Femur (tissue), 1 donor: ENCODE measurements at places on chromosomes 7 and 10.

DNA sequence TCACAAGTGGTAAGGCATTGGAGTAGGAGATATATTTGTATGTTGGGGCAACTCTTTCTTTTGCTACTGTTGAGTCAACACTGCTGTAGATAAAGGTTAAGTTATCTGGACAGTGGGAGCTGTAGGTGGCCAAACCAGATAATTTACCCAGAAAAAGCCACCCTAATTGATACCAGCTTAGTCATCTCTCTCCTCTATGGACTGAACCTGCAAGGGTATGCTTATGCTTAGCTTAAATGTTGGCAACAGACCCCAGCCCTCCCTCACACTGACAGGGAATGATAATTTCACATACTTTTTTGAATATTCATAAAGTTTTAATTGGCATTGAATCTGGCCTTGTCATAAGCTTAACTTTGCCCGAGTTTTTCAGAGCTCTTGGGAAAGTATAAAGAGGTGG, 66.3 kb downstream of the CREB5 start:
- no peak for DNase-seq

- DNase-seq, result no peak
Observed at GRCh38 chr10:109259293-109259692, 664.0 kb downstream of the XPNPEP1 start.

GRCh38 chr7:66626331-66626934, 2.2 kb upstream of the KCTD7 start:
- no peak for DNase-seq

- no peak for DNase-seq
Observed at GRCh38 chr10:126104767-126105166, 208.4 kb downstream of the FANK1 start.

GRCh38 chr7:17408245-17408903, 109.9 kb downstream of the AHR start:
- DNase-seq, result peak; percentile 21

DNA sequence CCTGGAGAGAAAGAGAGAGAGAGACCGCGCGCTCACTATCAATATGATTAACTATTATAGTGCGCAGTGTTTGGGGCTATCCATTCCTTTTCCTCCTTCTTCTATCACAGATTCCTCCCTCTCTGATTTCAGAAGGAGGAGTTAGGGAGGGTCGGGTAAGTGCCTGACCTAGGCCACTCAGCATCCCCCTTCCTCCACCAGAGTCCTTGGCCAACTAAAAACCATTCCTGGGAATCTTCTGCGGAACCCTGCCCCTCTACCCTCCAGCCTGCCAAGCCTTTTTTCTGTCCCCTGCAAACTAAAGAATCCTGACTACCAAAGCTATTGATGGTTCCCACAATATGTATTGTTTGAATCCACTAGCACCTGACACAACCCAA, 256.2 kb upstream of the NFE2L3 start:
- DNase-seq, result no peak

DNA sequence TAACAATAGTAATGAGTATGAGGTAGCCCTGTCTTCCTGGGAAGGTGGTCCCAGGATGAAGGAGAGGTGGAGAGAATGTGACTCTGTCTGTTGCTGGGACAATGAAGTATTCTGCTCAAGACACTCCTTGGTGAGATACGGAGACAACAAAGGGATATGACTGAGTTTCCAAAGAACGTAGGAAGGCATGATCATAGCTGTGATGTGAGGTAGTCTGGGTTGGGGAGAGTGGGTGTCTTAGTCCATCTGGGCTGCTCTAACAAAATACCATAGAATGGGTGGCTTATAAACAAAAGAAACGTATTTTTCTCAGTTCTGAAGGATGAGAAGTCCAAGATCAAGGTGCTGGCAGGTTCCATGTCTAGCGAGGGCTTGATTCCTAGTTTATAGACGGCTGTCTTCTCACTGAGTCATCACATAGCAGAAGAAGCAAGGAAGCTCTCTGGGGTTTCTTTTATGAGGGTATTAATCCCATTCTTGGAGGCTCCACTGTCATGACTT, 84.9 kb upstream of the RHOBTB1 start:
- no peak for DNase-seq

DNA sequence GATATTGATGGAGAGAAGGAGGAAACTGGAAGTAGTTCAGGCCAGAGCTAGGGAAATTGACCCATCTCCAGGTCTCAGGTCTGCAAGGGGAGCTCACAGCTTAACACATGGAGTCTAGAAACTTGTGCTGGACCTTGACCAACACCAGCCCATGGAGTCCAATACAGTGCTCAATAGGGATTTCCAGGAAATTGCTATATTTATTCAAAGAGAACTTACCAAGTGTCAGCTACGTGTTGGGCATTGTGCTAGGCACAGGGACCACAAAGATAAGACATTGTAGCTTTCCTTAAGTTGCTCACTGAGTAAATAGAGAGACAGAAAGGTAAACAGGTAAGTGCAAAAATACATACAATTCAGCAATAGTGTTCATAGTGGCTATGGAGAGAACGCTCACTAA, 72.7 kb upstream of the ATRNL1 start:
- no peak for DNase-seq

DNA sequence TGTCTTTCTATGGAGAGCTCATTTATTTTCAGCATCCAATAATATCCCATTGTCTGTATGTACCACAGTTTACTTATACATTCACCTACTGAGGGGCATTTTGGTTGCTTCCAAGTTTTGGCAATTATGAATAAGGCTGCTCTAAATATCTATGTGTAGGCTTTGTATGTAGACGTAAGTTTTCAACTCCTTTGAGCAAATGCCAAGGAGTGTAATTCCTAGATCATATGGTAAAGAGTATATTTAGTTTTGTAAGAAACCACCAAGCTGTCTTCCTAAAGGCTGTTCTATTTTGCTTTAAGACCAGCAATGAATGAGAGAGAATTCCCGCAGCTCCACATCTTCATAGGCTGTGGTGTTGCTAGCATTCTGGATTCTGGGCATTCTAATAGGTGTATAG, 259.8 kb downstream of the DIP2C start:
- no peak for DNase-seq

DNA sequence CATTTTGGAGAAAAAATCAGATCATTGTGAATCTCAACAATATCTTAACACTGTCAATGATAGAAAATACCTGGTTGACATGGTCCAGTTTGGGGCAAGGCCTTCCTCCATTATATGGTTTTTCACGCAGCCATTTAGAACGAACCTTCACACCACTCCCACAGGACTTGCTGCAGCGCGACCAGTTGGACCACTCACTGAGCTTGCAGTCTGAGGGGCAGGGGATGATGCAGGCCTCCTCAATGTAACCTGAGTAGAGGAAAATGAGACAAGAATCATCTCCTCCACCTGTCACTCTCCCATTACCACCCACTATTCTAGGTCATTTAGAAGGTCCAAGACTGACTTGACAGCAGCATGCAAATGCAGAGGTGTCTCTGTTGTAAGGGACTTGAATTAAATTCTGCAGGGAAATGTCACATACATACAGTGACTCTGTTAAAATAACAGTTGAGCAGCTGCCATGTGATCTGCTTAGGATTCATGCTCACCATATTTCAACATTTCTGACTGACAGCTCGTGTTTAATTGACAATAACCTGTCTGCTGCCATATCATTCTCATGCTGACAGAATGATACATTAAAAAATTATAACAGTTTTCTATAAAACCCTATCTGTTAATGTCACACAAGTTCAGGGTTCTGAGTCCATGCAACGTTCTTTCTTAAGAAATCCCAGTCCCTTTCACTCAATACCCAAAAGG, 403.0 kb downstream of the THSD7A start:
- no peak for DNase-seq

GRCh38 chr7:144969787-144970186, 133.9 kb upstream of the TPK1 start:
- DNase-seq, result no peak

GRCh38 chr10:112243713-112244112, 39.5 kb upstream of the TECTB start:
- DNase-seq, result no peak

GRCh38 chr10:29473087-29473356, 161.7 kb downstream of the SVIL start:
- no peak for DNase-seq

DNA sequence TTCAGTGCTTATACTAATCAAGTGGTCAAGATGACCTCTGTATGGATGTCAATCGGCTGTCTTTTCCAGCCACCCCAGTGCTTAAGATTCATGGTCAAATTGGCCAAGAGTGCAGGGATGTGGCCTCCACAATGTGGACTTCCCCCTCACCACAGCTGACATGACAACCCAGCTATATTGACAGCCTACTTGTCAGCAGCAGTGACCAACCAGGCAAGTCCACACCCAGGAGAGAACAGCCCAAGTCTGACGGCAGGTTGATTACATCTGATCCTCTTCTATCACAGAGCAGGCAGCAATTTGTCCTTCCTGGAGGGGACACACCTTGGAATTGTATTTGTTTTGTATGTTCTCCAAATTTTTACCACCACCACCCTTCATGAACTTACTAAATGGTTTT, 8.2 kb upstream of the ERVW-1 start:
- no peak for DNase-seq

DNA sequence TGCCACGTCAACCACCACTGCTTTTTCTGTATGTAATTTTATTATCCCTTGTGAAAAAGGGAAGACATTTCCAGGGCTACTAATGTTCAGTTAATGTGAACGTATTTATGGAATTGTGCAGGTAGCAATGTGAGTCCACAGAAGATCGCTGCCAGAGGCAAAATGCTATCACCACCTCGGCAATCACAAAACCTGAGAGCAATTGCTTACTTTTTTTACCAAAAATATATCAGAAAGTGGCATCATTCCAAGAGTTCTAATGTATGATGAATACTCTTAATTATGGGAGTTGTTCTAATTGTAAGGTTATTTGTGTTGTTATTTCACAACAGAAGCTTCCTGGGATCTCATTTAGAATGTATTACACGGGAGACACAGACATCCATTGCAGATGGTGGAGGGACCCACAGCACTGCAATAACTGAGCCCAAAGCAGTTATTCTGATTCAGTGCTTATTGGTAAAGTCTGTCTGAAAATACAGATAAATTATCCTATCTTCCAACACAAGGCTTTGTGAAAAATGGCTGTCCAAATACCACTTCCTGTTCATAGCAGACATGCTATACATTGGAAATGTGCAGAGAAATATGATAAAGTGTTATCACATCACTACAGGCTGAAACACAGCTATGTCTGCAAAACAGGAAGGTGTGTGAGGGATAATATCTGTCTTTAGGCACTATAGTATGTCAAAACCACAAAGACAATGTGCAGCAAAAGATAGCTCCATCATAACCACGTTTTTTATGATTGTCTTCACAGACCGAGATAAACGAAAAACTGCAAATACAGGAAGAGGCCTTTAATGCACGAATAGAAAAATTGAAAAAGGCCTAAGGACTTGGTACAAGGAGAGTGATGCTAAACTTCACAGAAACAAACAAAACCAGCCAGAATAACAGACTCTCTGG, 102.7 kb downstream of the CABCOCO1 start:
- DNase-seq, result no peak

GRCh38 chr10:93180482-93180931, 106.8 kb downstream of the CYP26A1 start:
- peak; percentile 91 for DNase-seq

GRCh38 chr10:43259213-43259991, 7.5 kb downstream of the RASGEF1A start:
- DNase-seq, result no peak

DNA sequence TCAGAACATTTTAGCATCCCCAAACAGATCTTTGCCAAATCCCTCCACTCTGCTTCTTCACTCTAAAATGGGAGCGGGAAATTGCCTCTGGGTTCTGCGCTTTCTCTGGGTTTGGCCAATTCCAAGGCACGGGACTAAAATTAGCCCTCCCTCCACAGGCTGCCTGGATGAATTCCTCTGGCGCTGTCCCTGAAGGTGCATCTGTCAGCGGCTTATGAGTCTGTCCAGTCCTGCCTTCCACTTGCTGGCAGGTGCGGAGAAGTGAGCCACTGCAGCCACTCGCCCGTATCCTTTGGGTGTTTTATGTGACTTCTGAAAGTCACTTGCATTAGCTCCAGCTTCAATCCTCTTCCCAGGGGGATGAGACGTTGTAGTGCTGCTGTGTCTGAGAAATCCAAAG, 121.6 kb downstream of the SH2D4B start:
- DNase-seq, result no peak

- DNase-seq, result no peak
Observed at GRCh38 chr7:18356191-18356645, 139.3 kb upstream of the HDAC9 start.

GRCh38 chr10:124122211-124122610, 28.8 kb upstream of the CHST15 start:
- no peak for DNase-seq
